ENCODE measurements at places on chromosomes 13 and 19. TPM values are rescaled to one million over a fixed set of nuclear protein-coding genes. Genes with fewer than 3 reads are reported as not detected.

The KIR3DL2 gene
- total RNA-seq: 0.84 TPM

The NUFIP1 gene
- 2.9 TPM for total RNA-seq

The ATF5 gene
- 5.0 TPM for total RNA-seq

The LILRA1 gene
- total RNA-seq: 18.5 TPM

The KLK12 gene
- not detected for total RNA-seq

The CIC gene
- 36.0 TPM for total RNA-seq

The PEAK3 gene
- total RNA-seq: 0.52 TPM

The PLK5 gene
- not detected for total RNA-seq

The MED4 gene
- 37.2 TPM for total RNA-seq

The PRODH2 gene
- not detected for total RNA-seq

The ZNF787 gene
- 25.0 TPM for total RNA-seq

The ZNF772 gene
- 2.6 TPM for total RNA-seq
